ENCODE measurements at places on chromosomes 7 and 10.
A peak's percentile ranks its signal among the peaks of the same experiment; 100 is the strongest.

DNA sequence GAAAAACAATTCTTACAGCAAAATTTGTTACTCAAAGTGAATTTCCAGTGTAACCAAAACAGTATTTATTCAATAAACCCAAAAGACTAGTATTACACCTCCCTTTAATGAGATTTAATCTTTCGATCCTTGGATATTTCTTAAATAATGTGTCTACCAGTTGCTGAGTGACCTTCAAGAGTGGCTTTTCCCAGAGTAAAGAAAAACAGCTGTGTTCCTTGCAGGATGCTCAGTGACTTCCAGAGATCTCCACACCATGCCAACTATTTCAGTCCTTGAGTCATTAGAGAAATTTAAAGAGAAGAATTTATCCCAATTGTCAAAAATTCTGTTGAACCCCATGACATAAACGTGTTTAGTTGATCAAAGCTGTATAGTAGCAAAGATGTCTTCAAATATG lies 44.0 kb downstream of the IMMP2L start:
- H3K27me3 ChIP-seq = no peaks in the 10 kb centered on the region
- no peak for DNase-seq
- H3K27ac ChIP-seq = no peak overlapping the region

GRCh38 chr10:132451506-132452215 lies 54.7 kb downstream of the PWWP2B start:
- no peak overlapping the region for H3K27ac ChIP-seq
- no peaks in the 10 kb centered on the region for H3K4me1 ChIP-seq
- peak; percentile 59 for DNase-seq
- H3K36me3 ChIP-seq = no peaks in the 10 kb centered on the region

GRCh38 chr10:113159563-113159962 lies 209.5 kb downstream of the TCF7L2 start:
- DNase-seq = no peak
- peaks cover 19% of the 10 kb centered on the region for H3K36me3 ChIP-seq
- no peak overlapping the region for H3K27ac ChIP-seq
- H3K4me1 ChIP-seq = no peaks in the 10 kb centered on the region
- no peak overlapping the region for H3K4me3 ChIP-seq
- no peaks in the 10 kb centered on the region for H3K27me3 ChIP-seq

DNA sequence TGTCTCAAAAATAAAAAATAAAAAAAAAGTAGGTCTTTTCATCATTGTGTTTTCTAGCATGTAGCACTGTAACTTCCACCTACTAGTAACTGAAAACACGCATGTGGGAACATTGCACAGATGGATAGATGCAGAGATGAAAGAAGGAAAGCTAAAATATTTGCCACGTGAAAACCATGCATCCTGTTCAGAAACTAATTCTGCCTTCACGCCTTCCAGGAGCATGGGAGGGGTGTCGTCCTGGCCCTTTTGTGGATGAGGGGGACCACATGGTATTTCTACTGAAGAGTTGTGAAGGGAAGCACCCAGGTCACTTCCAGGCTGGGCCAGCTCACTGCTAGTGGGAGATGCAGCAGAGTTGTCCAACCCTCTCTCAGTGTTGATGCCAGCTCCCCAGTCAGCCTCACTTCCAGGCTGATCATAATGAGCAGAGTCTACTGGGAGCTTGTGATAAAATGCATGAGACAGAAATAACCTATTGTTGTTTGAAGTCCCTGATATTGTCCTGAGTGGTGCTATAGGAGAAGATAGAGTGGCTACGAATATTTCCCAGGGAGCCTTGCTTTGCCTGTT lies 287.1 kb upstream of the CELF2 start:
- DNase-seq = no peak
- no peaks in the 10 kb centered on the region for H3K4me1 ChIP-seq
- H3K27ac ChIP-seq = no peak overlapping the region
- no peaks in the 10 kb centered on the region for H3K27me3 ChIP-seq
- H3K36me3 ChIP-seq = no peaks in the 10 kb centered on the region

DNA sequence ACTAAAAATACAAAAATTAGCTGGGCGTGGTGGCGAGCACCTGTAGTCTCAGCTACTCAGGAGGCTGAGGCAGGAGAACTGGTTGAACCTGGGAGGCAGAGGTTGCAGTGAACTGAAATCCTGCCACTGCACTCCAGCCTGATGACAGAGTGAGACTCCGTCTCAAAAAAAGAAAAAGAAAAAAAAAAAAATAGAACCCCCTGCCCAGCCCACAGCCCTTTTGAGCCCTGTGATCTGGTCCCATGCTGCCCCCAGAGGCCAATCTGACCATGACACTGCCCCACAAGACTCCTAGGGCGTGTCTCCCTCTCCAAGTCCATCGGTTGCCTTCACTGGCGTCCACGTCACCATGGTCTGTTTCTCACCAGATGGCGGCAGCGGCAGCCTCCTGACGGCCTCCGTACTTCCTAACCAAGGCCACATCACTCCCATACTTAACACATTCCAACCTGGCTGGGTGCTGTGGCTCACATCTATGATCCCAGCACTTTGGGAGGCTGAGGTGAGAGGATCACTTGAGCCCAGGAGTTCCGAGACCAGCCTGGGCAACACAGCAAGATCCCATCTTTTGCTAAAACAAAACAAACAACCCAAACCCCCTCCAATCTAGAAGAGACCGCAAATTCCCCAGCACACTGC lies 18.0 kb downstream of the STX1A start:
- no peak overlapping the region for H3K27ac ChIP-seq
- no peaks in the 10 kb centered on the region for H3K27me3 ChIP-seq
- DNase-seq = no peak
- H3K4me3 ChIP-seq = no peak overlapping the region
- no peaks in the 10 kb centered on the region for H3K4me1 ChIP-seq

DNA sequence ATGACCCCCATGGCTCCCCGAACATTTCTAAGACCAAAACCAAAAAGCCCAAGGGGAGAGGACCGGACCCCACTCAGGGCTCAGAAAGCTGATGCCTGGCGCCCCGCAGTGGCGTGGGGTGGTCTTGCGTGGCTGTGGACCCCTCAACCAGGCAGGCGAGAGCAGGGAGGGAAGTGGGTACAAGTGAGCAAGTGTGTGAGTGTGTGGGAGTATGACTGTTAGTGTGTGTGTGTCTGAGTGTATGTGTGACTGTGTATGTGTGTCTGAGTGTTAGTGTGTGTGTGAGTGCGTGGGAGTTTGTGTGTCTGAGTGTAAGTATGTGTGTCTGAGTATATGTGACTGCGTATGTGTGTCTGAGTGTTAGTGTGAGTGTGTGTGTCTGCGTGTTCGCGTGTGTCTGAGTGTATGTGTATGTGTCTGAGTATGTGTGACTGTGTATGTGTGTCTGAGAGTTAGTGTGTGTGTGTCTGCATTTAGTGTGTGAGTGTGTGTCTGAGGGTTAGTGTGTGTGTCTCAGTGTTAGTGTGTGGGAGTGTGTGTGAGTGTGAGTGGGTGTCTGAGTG lies 34.0 kb upstream of the INSIG1 start:
- H3K4me3 ChIP-seq = no peak overlapping the region
- H3K27ac ChIP-seq = no peak overlapping the region
- DNase-seq = no peak
- no peaks in the 10 kb centered on the region for H3K27me3 ChIP-seq
- H3K36me3 ChIP-seq = no peaks in the 10 kb centered on the region

DNA sequence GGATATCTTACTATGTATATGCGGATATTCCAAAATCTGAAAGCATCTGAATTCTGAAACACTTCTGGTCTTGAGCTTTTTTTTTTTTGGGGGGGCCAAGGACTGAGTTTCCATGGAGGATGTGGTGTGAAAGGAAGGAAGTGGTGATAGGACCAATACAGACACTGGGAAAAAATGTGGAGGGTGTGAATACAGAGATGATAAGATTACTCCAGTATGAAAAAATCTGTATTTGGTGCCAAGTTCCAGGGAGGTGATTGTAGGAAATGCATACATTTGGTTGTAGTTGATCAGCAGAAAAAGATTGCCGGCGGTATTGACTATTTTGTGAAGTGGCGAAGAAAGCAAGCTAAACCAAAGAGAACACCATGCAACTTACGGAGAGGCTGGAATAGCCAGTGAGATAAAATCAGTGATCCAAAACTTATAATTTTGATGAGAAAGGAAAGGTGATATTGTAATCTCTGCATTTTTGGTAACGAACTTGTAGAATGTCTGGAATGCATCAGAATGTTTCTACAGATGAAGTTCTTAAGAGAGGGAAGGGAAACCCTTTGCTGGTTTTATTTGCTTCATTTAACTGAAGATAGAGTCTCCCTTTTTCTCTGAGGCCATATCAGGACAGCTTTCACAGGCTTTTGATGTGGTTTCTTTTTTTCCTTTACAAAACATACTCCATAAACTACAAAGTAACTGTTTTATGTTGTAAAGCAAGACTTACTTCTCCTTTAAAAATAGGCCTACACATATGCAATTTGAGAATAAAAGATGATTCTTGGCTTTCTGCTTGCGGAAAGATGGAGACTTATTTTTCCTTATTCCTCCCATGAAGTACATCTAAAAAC lies 6.0 kb downstream of the WDR37 start:
- no peak for DNase-seq
- no peaks in the 10 kb centered on the region for H3K4me1 ChIP-seq
- no peak overlapping the region for H3K27ac ChIP-seq
- H3K36me3 ChIP-seq = no peaks in the 10 kb centered on the region
- no peaks in the 10 kb centered on the region for H3K27me3 ChIP-seq

- no peak overlapping the region for H3K27ac ChIP-seq
- peaks cover 38% of the 10 kb centered on the region for H3K4me1 ChIP-seq
- no peaks in the 10 kb centered on the region for H3K36me3 ChIP-seq
- no peak for DNase-seq
These were observed 5.6 kb downstream of the CALML3 start for GRCh38 chr10:5530412-5530806.

- H3K4me1 ChIP-seq = no peaks in the 10 kb centered on the region
- H3K27ac ChIP-seq = no peak overlapping the region
- no peaks in the 10 kb centered on the region for H3K27me3 ChIP-seq
- H3K36me3 ChIP-seq = no peaks in the 10 kb centered on the region
These were observed 112.4 kb downstream of the CABCOCO1 start for GRCh38 chr10:61775111-61775510.

DNA sequence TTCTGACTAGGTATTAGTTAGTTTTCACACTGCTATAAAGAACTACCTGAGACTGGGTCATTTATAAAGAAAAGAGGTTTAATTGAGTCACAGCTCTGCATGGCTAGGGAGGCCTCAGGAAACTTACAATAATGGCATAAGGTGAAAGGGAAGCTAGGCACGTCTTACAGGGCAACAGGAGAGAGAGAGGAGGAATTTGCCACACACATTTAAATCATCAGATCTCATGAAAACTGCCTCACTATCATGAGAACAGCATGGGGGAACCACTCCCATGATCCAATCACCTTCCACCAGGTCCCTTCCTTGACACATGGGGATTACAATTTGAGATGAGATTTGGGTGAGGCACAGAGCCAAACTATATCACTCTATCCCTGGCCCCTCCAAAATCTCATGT lies 40.6 kb upstream of the ZMYND11 start:
- no peaks in the 10 kb centered on the region for H3K4me1 ChIP-seq
- H3K4me3 ChIP-seq = no peak overlapping the region
- no peaks in the 10 kb centered on the region for H3K36me3 ChIP-seq
- no peak overlapping the region for H3K27ac ChIP-seq
- no peaks in the 10 kb centered on the region for H3K27me3 ChIP-seq
